Cardiac ventricle fibroblast (primary cell): ENCODE measurements at places on chromosomes 13 and 19. TPM values are rescaled to one million over a fixed set of nuclear protein-coding genes. Genes with fewer than 3 reads are reported as not detected.

SLC5A5 gene
- total RNA-seq, result not detected in 2 replicates

CYP4F3 gene
- total RNA-seq, result not detected in 2 replicates

ZNF729 gene
- total RNA-seq, result not detected in 2 replicates

CCDC159 gene
- 5.0 and 12.2 TPM in 2 replicates for total RNA-seq

CGB3 gene
- total RNA-seq, result not detected in 2 replicates

NCCRP1 gene
- total RNA-seq, result not detected in 2 replicates

UPK1A gene
- 0.24 TPM in 1 of 2 replicates, not detected in the other for total RNA-seq

F7 gene
- not detected in 2 replicates for total RNA-seq

IGFL2 gene
- total RNA-seq, result not detected in 2 replicates

ZNF324 gene
- 10.7 and 12.1 TPM in 2 replicates for total RNA-seq

KLK2 gene
- not detected in 2 replicates for total RNA-seq

GPR32 gene
- total RNA-seq, result not detected in 2 replicates

RYR1 gene
- under 0.01 TPM in 1 of 2 replicates, not detected in the other for total RNA-seq

REXO1 gene
- total RNA-seq, result 7.5 and 8.5 TPM in 2 replicates

GRK1 gene
- not detected in 2 replicates for total RNA-seq

KCNJ14 gene
- total RNA-seq, result 1.1 and 1.3 TPM in 2 replicates

TTC9B gene
- total RNA-seq, result not detected in 2 replicates

PTGIR gene
- 5.9 and 8.2 TPM in 2 replicates for total RNA-seq

UBXN6 gene
- total RNA-seq, result 53.5 and 63.2 TPM in 2 replicates

PRDX2 gene
- 252 and 259 TPM in 2 replicates for total RNA-seq

SPC24 gene
- total RNA-seq, result 9.0 and 14.4 TPM in 2 replicates

DNASE2 gene
- 30.2 and 36.6 TPM in 2 replicates for total RNA-seq

SMIM24 gene
- total RNA-seq, result not detected in 2 replicates

ZNF524 gene
- 17.9 and 21.6 TPM in 2 replicates for total RNA-seq

KLC3 gene
- total RNA-seq, result not detected in 2 replicates

DACT3 gene
- total RNA-seq, result 7.3 and 8.4 TPM in 2 replicates

TNFRSF19 gene
- total RNA-seq, result 15.9 and 18.2 TPM in 2 replicates

PTGER1 gene
- 0.44 and 0.56 TPM in 2 replicates for total RNA-seq

OR7C1 gene
- total RNA-seq, result not detected in 2 replicates

ERICH4 gene
- not detected in 2 replicates for total RNA-seq

HNRNPUL1 gene
- 117 and 119 TPM in 2 replicates for total RNA-seq

CRX gene
- not detected in 2 replicates for total RNA-seq
